ENCODE measurements at places on chromosomes 7 and 10. TPM values are rescaled to one million over a fixed set of nuclear protein-coding genes. Genes with fewer than 3 reads are reported as not detected.

- no peak for DNase-seq
Observed at GRCh38 chr10:71256661-71257318, 44.4 kb downstream of the UNC5B start.

The ZNF25 gene
- 5.0 TPM for total RNA-seq

DNA sequence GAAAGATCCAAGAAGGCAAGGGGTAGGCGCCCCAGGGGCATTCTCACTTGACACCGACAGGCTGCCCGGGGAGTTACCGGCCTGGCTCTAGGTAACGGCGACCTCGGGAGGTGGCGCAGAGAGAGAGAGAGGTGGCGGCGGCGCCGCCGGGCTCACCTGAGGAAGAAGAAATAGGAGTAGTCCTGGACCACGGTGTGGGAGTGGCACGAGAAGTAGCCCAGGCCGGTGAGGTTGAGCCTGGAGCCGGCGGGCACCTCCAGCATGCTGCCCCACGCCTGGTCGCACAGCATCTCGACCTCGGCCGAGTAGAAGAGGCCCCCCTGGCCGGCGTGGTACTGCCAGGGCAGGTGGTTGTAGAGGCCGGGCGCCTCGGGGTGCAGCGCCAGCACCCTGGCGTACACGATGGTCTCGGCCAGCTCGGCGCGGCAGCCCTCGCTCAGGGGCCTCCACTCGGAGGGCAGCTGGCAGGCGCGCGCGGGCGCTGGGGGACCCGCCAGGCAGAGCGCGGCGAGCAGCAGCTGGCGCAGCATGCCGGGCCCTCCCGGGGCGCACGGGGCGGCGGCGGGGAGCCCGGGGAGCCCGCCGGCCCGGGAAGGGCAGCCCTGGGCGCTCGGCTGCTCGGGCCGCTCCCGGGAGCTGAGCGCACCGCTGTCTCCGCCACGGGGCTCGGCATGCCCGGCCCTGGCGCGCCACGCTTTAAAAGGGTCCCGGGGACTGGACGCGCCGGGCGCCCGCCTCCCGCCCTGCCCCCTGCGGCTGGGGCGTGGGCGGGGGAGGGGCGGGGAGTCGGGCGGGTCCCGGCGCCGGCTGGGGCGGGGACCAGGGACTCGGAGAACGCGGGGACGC, at the start of gene CCDC3:
CCDC3 (minus strand) TSS at position 673 of the 846 bp plus-strand sequence; CDS start at position 530, 143 bp downstream.
- no peak for DNase-seq

- DNase-seq: no peak
Observed at GRCh38 chr10:29603223-29603896, 31.4 kb downstream of the SVIL start.

The SLC18A2 gene
- total RNA-seq: 6.1 TPM

GRCh38 chr7:122487131-122487530, 182.6 kb upstream of the FEZF1 start:
- DNase-seq: no peak

The PKD2L1 gene
- 0.19 TPM for total RNA-seq

The MEOX2 gene
- 4.4 TPM for total RNA-seq

The MLXIPL gene
- total RNA-seq: 0.05 TPM

The CYP3A5 gene
- total RNA-seq: 2.1 TPM

DNA sequence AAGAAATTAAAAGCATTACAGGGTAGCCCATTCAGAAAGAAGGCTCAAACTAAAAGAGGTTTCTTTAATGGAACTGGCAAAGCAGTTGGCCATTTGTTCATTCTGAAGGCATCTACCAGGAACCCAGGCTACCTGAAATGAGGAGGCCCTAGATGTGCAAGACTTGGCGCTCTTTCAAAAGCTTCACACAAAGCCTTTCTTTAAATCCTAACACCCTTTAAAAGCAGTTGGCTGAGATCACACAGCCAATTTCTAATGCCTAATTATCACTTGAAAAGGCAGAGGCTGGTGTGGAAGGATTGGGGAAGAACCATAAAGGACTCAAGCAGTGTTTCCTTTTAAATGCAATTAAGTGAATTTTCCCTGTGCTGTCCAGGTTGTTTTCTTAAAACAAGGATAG, 23.2 kb downstream of the PPP1R17 start:
- no peak for DNase-seq

The SEMA3E gene
- 3.1 TPM for total RNA-seq

The FLNC gene
- 0.71 TPM for total RNA-seq
